Muscle of arm (tissue), 14 donors: ENCODE measurements at places on chromosomes 16 and 17. TPM values are rescaled to one million over a fixed set of nuclear protein-coding genes. Genes with fewer than 3 reads are reported as not detected.

Gene FNDC8
- polyA plus RNA-seq = 0.13 TPM

DNA sequence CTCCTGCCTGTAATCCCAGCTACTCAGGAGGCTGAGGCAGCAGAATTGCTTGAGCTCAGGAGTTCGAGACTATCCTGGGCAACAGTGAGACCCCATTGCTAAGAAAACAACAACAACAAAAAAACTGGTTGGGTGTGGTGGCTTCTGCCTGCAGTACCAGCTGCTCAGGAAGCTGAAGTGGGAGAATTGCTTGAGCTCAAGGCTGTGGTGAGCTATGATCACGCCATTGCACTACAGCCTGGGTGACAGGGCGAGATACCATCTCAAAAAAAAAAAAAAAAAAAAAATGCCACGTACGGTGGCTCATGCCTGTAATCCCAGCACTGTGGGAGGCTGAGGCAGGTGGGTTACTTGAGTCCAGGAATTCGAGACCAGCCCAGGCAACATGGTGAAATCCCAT, 34.1 kb downstream of the NME2 start:
- DNase-seq = no peak

DNA sequence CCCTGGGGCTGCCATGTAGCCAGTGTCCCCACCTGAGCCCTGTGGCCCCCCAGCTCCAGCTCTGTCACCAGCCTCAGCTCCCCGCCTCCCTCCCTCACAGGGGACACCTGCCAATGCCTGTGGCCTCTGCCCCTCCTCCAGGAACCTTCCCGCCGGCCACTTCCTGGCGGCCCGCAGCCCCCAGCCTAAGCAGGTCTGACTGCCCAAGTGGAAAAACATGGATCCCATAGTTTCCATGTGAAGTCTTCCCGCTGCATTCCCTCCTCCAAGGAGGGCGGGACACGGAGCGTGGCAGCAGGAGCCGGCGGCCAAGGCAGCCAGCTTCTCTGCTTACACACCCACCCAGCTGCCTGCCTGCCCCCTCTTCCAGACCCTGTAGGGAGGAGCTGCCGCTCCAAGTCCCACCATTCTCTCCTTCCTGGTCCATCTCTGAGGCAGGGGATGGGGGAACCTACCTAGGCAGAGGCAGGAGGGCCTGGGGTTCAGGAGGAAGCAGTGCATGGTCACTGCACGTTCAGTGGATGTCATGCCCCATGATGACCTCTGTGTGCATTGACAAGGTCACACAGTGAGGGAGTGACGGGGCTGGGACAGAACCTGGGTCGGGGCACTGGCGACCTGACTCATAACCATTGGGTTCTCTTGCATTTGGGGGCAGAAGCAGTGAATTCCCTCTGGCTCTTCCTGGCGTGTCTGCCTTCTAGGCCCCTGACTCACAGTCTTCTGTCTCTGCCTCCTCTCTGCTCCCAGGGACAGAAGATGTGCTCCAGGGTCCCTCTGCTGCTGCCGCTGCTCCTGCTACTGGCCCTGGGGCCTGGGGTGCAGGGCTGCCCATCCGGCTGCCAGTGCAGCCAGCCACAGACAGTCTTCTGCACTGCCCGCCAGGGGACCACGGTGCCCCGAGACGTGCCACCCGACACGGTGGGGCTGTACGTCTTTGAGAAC, 8.7 kb downstream of the VASN start:
- peak; percentile 74 for DNase-seq

DNA sequence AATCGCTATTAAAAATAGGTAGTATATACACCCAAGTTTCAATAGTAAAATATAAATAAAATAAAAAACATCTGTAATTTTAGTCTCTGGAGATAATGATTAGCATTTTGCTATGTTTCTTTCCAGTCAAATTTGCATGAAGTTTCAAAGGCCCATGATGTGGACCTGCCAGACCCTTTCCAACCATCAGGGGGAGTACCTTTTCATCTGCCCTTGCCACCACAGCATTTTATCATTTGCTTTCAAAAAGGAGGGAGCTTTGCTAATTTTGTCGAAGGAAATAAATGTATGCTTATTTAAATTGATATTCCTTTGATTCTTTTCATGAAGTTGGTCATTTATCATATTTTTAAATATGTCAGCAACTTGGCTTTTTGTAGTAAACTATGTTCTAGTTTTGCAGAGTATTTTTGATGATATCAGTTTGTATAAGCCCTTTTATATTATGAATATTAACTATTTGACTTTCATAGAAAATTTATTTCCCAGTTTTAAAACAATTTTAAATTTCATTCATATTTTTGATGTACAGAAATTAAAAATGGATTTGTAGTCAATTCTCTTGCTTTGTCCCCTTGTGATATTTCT, 115.2 kb upstream of the NETO2 start:
- DNase-seq = no peak

Gene SLC35G6
- not detected for polyA plus RNA-seq
